ENCODE measurements at places on chromosomes 7 and 10. TPM values are rescaled to one million over a fixed set of nuclear protein-coding genes. Genes with fewer than 3 reads are reported as not detected.
A peak's percentile ranks its signal among the peaks of the same experiment; 100 is the strongest.

ELAPOR2 gene
- not detected for polyA plus RNA-seq

DNA sequence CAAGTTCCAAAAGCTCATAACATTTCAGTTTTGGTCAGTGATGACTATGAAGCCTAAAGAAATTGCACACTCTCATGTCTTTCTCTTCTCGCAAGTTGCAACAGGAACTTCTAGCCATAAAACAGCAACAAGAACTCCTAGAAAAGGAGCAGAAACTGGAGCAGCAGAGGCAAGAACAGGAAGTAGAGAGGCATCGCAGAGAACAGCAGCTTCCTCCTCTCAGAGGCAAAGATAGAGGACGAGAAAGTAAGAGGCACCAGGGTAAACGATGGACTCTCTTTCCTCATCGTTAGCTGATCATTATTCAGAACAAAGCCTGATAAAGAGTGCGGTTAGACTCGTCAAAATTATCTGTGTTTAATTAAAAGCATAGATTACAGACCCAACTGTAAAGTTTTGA is 94.7 kb downstream of the HDAC9 start:
- DNase-seq = no peak

OSBPL3 gene
- 5.0 TPM for polyA plus RNA-seq

DNA sequence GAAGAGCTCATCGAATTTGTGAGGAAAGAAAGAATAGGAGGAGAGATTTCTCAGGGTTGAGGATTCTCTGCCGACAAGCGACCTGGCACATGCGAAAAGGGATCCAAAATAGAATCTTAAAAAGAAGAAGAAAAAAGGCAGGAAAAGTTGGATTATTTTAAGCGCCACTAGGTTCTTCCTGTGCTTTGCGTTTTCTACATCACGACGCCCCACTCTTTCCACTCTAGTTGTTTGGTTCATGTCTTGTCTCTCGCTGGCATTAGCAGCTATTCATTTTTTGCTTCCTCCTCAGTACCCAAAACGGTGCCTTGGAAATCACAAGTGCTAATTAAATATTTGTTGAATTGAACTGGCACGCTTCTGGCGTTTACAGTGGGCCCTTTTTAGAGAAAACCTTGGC is 674 bp upstream of the FRA10AC1 start:
- peak; percentile 18 for DNase-seq

DNA sequence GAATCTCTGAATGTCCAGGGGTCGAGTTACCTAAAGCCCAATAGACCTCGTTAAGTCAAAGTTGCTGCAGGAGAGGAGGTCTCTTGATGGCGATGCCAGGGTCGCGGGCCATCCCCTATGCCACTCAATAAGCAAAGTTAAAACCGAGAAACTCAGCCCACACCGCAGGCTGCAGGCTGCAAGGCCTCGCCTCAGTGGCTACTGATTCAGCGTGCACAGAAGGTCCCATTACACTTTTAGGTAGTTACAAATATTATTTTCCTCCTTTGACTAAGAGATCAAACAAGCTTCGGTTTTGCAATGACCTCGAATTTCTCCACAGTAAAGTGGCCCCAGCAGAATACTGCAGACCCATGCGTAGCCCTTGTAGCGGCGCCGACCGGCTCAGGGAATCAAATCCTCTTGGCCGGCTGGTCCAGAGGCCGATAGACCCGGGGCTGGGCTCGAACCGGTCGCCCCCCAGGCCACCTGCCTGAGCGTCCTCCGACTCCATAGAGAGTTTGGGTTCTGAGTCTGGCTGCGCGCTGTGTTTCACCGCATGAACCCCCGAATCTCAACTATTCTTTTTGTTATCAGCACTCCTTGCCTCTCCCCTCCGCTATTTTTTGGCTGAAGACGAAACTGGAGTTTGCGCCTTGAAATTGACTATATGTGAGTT is 2.3 kb downstream of the C1QL3 start:
- DNase-seq = no peak

- no peak for DNase-seq
Measured at GRCh38 chr7:84837405-84837804, 349.5 kb downstream of the SEMA3D start.

HDAC9 gene
- 2.7 TPM for polyA plus RNA-seq

- DNase-seq = no peak
Measured at GRCh38 chr7:54799792-54800191, 40.8 kb upstream of the SEC61G start.

NCAPG2 gene
- polyA plus RNA-seq = 10.2 TPM

- DNase-seq = no peak
Measured at GRCh38 chr10:33803248-33803647, 468.8 kb upstream of the NRP1 start.

DNA sequence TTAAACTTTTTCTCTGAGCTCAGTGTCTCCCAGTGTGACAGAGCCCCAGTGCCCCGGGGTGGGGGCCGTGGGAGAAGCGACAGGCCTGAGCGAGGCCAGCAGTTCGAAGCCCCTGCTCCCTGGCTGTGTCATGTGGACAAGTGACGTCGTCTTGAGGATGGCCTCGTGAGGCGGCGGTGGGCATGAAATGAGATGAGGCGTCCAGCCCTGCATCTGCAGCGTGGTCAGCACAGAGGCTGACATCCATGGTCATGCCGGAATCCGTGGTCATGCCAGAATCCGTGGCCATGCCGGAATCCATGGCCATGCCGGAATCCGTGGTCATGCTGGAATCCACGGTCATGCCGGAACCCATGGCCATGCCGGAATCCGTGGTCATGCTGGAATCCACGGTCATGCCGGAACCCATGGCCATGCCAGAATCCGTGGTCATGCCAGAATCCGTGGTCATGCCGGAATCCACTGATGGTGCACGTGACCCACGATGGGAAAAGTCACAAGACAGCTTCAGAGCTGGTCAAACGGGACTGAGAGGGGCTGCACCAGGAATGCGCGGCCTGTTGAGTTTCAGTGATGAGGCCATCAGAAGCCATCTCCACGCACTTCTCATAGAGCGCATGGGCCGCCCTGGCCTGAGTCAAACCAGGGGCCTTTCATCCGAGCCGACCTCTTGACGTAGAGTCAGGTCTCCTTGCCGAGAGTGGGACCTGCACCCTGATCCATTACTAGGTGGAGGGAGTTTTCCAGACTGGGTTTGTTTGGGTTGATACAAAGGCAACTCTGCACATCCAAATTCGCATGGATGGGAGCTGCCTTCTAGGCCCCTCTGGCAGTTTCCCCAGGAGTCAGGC is 342.5 kb downstream of the PTPRN2 start:
- no peak for DNase-seq

EXOSC1 gene
- polyA plus RNA-seq = 47.1 TPM

GRCh38 chr10:56269181-56269580 is 91.9 kb downstream of the ZWINT start:
- no peak for DNase-seq

- DNase-seq = no peak
Measured at GRCh38 chr10:89073719-89074118, 83.1 kb downstream of the FAS start.

BTAF1 gene
- 6.1 TPM for polyA plus RNA-seq

ZNF853 gene
- 1.5 TPM for polyA plus RNA-seq

- no peak for DNase-seq
Measured at GRCh38 chr10:79222186-79222585, 125.1 kb upstream of the PPIF start.

DNA sequence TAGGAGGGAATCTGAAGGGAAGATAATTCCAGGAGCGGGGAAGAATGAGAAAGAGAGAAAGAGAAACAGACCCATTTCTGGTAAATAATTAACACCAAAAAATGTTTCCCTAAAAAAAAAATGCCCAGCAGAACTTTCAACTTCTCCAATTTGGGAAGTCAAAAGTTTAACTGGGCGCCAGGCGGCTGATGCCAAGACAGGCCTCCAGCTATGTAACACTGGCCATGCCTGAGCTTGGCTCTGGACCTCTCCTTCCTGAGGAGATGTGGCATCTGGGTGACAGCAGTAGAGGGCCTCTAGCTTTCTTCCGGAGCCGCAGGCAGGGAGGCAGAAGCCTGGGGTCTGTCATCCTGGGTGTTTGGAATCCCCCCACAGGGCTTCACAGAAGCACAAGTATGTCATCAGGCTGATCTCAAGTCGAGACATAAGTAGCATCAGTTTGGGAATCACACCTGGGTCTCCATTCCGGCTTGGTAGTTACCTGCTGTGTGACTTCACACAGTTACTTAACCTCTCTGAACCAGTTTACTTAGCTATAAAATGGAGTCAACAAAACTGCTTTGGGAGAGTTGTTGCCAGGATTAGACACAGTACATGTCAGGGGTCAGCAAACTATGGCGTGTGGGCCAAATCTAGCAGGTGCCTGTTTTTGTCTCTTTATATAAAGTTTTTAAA is 50.5 kb upstream of the TCF7L2 start:
- DNase-seq = no peak

DTX2 gene
- polyA plus RNA-seq = 32.4 TPM

- no peak for DNase-seq
Measured at GRCh38 chr7:155941688-155942087, 129.4 kb upstream of the SHH start.

GRCh38 chr10:17216217-17216900 is 11.7 kb upstream of the VIM start:
- peak; percentile 53 for DNase-seq

- DNase-seq = no peak
Measured at GRCh38 chr10:61325223-61325960, 127.8 kb downstream of the TMEM26 start.

DNA sequence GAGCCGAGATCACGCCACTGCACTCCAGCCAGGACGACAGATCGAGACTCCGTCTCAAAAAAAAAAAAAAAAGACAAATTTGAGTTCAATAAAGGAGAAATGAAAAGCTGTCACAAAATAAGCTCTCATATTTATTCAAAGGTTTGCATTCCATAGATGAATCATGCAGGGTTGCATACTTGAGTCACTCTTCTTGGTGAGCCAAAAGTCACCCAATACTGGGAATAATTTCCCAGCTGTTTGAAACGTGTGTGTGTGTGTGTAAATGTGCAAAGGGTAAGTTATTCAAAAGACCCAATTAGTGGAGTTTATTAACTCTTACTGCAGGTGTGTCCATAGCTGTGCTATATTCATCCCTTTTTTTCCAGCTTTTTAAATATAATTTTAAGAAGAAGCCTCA is 297.7 kb downstream of the CCDC3 start:
- no peak for DNase-seq

DNA sequence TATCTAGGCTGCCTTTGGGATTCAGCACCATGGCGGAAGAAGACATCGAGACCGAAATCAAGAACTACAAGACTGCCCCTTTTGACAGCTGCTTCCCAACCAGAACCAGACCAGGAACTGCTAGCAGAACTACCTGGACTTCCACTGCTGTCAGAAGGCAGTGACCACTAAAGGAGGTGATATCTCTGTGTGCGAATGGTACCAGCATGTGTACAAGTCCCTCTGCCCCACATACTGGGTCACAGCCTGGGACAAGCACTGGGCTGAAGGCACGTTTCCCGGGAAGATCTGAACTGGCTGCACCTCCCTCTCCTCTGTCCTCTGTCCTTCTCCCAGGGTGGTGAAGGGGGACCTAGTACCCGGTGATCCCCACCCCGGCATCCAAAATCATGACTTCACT is 25.6 kb upstream of the PDIA4 start:
- no peak for DNase-seq

GRCh38 chr7:23714150-23714464 is 4.1 kb downstream of the STK31 start:
- DNase-seq = no peak

SPDYE18 gene
- polyA plus RNA-seq = 0.89 TPM

SLC18A3 gene
- 2.7 TPM for polyA plus RNA-seq

DNA sequence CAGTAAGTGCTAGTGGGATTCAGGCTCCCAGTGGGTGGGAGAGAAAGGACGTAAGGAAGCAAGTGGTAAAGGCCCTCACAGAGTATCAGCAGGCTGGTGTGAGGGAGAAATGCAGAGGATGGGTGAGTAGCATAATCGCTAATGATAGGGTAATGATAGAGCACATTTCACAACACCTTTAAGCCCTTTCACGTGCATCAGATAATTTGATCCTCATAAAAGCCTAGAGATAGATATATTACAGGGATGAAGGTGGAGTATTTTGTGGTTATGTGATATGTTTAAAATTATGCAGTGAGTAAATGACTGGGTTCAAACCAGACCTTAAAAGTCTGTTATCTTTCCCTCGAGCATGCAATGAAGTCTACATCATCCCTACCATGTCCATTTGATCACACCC is 10.3 kb downstream of the LEP start:
- no peak for DNase-seq

ITPRID1 gene
- not detected for polyA plus RNA-seq

- no peak for DNase-seq
Measured at GRCh38 chr10:10676972-10677371, 340.7 kb upstream of the CELF2 start.

ASIC3 gene
- 2.8 TPM for polyA plus RNA-seq

GRCh38 chr7:1536743-1537534 is 6.4 kb downstream of the MAFK start:
- peak; percentile 91 for DNase-seq

CCDC172 gene
- not detected for polyA plus RNA-seq

DNA sequence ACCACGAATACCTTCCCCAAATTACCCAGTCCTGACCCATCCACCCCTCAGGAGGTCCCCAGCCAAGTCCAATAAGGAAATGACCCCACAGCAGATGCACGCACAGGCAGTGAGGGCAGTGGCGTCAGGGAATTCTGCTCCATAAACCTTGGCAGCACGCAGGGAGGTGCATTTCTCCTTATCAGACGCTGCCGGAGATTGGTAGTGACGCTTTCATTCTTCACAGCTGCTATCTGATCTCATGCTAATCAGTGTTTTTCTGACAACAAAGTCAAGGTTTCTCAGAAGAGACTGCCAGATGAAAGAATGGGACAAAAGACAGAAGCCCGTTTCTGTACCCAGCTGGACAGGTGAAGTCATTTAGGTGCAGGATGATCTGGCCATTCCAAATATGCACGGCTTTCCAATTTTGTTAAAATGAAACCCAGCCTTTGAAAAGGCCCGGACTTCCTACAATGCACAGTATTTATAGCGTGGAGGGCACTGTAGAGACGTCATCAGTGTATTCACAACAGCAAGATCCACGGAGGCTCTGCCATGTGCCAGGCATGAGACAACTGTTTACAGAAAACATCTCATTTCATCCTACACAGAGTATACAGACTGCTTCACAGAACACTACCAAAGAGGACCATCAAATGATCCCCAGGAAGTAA is 35.3 kb downstream of the DIP2C start:
- DNase-seq = peak; percentile 89

GRCh38 chr7:127766831-127767459 is 115.0 kb downstream of the SND1 start:
- no peak for DNase-seq

ZNF518A gene
- polyA plus RNA-seq = 34.7 TPM

GRCh38 chr7:21504021-21504420 is 38.8 kb upstream of the DNAH11 start:
- peak; percentile 29 for DNase-seq

Data from small intestine (tissue), 16 donors.